ENCODE measurements at places on chromosomes 5 and 9. TPM values are rescaled to one million over a fixed set of nuclear protein-coding genes. Genes with fewer than 3 reads are reported as not detected.

LRRC8A gene
- 18.4 TPM for total RNA-seq

ZDHHC21 gene
- 5.9 TPM for total RNA-seq

PANK3 gene
- total RNA-seq = 29.7 TPM

GNAQ gene
- 19.8 TPM for total RNA-seq

PCDHB16 gene
- total RNA-seq = 2.2 TPM

SOX30 gene
- 0.21 TPM for total RNA-seq

SPINK6 gene
- not detected for total RNA-seq

GLRA1 gene
- not detected for total RNA-seq

PCDHB13 gene
- total RNA-seq = 3.1 TPM

ACOT12 gene
- not detected for total RNA-seq

GABRP gene
- not detected for total RNA-seq

SH3RF2 gene
- 456 TPM for total RNA-seq

PTGDS gene
- total RNA-seq = 2,904 TPM

LHX6 gene
- total RNA-seq = 3.9 TPM

CATSPER3 gene
- total RNA-seq = 0.75 TPM

TMEFF1 gene
- total RNA-seq = not detected

SLC6A18 gene
- not detected for total RNA-seq

DNA sequence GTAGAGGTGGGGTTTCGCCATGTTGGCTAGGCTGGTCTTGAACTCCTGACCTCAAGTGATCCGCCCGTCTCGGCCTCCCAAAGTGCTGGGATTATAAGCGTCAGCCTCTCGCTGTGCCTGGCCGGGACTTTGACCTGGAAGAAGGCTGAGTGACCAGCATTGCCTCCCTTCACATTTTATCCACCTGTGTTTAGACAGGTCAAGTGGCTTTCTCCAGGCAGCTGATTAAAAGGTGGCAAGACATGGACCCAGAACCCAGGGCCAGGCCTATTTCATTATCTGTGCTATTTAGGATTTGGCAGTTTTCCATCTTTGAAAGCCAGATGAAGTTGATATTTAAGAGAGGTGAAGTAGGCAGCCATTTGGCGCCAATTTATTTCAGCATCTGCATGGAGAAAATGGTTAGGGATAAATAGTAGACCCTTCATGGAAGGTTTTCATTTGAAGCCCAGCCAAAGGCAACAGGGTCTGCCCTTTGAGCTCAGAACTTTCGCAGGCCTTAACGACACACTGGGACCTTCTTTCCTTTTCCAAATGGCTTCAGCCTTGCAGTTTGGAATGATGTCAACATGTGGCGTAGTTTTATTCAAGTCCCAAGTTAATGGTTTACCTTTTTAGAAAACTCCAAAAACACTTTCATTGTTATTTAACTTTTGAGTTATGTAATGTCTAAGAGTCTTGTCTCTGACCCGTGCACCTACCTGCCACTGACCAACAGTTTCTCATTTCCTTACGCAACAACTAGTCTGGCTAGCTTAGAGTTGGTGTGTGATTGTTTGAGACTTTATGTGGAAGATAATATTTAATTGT is 8.4 kb downstream of the DAPK1 start:
- DNase-seq = no peak

GRCh38 chr5:55850839-55851674 is at the start of gene IL31RA:
Gene IL31RA, plus strand, starts transcription at chr5:55851357. Its CDS starts 214 bp downstream, at chr5:55851571.
- DNase-seq = no peak

- DNase-seq = no peak
Observed at GRCh38 chr5:125486634-125487033, 740.2 kb upstream of the ZNF608 start.

- DNase-seq = no peak
Observed at GRCh38 chr9:106634183-106634582, 228.8 kb upstream of the ZNF462 start.

- peak; percentile 83 for DNase-seq
Observed at GRCh38 chr9:128192601-128193371, 1.4 kb upstream of the CIZ1 start.

DNA sequence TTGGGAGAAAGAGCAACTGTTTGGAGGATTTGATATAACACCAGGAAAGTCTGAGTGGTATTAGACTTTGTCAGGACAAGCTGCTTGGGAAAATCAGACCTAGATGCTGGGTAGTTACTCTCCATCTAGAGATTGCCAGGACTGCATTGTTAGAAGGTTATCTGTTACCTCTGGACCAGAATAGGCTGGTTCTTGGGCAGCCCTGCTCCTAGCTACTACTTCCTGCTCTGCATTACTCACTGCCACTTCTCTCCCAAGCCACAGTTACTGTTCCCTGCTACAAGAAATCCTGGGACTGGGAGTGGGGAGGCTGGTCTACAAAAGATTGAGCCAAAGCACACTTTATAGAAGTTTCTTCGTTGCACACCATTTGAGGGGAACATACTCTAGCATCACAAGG is 95.5 kb upstream of the KCNN2 start:
- DNase-seq = no peak

DNA sequence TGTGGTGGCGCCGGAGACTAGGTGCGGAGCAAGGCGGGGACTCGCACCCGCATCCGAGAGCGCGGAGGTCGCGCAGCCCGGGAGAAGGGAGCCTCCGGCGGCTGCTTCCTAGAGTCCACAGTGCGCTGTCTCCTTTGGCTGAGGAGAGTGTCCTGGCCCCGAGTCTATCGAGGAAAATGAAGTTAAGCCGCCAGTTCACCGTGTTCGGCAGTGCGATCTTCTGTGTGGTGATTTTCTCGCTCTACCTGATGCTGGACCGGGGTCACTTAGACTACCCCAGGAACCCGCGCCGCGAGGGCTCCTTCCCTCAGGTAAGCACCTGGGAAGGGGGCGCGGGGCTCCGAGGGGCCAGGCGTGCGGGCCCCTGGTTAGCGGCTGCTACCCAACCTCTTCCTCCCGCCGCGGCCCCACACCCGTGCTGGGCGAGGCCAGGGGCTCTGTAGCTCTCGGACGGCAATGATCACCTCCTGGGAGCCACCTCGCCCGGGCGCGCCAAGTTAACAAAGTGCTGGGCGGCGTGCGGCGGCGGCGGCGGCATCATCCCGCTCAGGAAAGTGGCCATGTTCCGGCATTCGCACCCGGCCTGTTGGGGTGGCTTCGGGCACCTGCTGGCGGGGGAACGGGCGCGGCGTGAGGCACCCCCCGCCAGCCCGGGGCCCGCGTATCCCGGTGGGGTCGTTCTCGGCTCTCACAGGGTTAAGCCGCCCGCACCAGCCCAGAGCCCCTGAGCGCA is 681 bp downstream of the MAN2A1 start:
- peak; percentile 37 for DNase-seq

- DNase-seq = peak; percentile 24
Observed at GRCh38 chr5:35003018-35003957, 44.5 kb downstream of the AGXT2 start.

DNA sequence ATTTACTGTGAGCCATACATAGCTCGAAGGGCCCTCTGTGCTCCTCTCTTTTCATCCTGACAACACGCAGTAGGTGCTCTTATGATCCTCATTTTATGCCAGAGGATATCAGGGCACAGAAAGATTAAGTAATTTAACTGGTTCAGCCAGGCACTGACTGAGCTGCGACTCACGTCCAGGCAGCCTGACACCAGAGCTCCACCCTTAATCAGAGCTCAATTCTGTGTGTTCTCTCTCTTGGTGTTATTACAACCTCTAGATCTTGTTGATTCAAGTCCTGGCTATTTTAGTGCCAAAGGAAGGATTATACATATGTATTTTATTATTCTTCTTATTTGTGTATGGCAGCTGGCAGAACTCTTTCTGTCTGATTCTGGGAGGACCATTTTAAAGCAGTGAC is 59.7 kb downstream of the OSMR start:
- DNase-seq = no peak

GRCh38 chr5:158634714-158635113 is 465.0 kb downstream of the EBF1 start:
- no peak for DNase-seq

DNA sequence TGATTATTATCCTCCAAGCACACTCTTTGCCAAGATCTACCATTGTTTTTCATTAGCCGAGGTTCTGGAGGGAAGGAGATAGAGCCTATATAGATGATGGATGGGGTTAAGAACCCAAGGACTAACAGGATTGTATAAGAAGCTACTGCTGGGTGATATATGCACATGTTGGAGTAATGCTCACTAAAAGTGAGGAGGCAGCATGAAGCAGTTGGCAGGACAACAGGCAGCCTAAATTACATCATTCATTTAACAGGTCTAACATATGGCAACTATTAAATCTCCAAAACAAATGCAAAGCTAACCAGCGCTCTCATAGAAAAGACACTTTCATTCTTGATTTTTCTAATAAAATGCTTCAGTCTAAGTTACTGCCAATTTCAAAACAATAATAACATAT is 293.2 kb downstream of the EPB41L4A start:
- DNase-seq = no peak

- DNase-seq = no peak
Observed at GRCh38 chr5:164370841-164371240, 865.4 kb downstream of the MAT2B start.

DNA sequence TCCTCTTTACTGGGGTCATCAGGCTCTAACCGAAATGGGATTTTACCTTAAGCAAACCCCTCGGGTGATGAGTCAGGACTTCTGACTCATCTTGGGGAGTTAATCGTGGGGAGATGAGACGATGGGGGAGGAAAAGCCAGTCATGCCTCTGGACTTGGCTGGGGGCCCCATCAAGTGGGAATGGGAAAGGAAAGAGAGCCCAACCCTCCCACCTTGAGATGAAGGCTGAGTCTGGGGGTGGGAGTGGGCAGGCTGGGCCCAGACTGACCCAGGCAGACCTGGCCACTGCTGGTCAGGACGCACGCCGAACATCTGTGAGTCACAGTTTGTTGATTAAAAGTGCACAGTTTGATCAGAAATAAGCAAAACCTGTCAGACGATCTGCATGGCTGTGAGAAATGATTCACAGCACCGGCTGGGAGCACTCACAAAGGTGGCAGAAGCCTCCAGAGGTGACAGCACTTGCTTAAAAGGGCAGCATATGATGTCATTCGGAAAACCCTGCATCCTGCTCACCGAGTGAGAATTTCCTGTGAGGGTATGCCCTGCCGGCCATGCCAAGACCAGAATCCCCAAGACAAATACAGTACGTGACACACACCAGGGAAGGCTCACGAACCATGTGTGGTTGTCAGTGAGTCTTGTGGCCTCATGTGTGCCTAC is 50.0 kb upstream of the SLC25A51 start:
- DNase-seq = no peak

DNA sequence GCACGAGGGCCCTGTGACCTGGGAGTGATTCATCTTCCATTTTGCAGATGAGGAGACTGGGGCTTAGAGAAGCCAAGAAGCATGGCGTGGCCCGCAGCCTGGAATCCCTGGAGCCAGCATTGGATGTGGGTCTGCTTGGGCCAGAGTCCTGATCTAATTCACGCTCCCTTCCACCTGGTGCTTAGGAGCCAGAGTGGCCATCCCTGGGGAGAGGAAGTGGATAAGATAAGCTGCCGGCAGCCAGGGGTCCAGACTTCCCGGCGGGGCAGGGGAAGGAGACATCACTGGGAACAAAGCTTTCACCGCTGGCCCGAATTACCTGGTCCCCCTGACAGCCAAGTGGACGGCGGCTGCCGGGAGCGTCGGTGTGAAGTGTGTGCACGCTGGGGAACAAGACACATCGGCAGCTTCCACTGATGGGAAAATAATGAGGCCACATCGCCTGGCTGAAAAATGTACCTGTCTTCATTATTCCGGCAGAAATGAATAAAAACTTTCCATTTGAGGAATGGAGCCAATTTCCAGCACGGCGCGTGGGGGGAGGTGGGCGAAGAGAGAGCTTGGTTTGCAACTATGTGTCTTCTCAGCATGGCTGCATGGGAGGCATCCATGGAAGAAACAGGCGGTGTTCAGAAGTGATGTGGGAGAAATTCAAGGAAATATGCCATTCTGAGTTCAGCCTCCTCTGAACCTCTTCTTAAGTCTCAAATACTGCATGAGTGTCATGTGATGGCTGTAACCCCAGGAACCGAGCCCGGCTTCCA is 78.5 kb downstream of the OLFM1 start:
- DNase-seq = no peak

GRCh38 chr5:93221-93980 is 1.4 kb downstream of the PLEKHG4B start:
- no peak for DNase-seq

- no peak for DNase-seq
Observed at GRCh38 chr5:76544268-76544926, 78.8 kb downstream of the F2RL2 start.

GRCh38 chr5:172448999-172449398 is 5.3 kb downstream of the SH3PXD2B start:
- DNase-seq = no peak

DNA sequence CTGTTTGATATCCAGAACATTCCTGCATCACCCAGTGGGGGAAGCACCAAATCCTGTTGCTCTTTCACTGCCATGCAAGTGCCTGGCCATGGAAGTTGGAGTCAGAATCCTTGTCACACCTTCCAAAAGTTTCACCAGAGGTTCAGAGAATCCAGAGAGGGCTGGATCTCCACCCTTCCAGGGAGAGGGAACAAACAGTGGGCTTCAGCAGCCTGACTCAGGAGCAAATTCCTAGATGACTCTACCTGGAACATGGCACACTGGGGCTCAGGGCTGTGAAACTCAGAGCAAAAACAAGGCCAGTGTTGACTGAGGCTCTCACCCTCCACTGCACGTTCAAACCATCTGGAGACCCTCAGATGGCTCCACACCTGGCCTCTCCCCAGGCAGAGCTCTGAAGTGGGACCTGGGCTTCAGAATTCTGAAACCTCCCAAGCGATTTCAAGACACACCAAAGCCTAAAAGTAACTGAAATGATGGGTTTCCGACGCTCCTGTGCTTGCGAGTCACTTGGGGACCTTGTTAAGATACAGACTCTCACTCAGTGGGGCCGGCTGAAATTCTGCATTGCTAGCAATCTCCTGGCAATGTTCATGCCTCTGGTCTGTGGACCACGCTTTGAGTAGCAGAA is 205.9 kb downstream of the AUH start:
- DNase-seq = no peak

DNA sequence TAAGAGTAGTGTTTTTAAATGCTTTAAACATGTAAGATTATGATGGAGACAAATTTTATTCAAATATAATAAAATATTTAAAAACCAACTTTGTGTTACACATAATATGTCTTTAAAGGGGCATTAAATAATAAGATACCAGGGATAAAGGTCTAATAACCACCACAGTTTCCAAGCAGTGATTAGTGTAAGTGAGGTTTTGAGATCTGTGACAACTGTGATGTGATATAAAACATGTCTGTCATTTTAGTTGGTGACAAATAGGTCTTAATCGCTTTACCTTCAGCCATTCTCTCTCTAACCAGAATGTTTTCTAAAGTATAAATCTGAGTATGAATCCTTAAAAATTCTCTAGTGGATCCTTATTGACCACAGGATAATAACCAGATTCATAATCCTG is 28.1 kb downstream of the PPIP5K2 start:
- DNase-seq = no peak

GRCh38 chr5:4180703-4181102 is 585.1 kb downstream of the IRX1 start:
- no peak for DNase-seq

GRCh38 chr5:175253597-175253996 is 190.4 kb downstream of the DRD1 start:
- DNase-seq = no peak

Data from heart right ventricle (tissue), 16 donors.